Stimulated activated CD8-positive, alpha-beta memory T cell treated with anti-CD3 and anti-CD28 coated beads, Interleukin-7, amount 100 ng/mL, for 24 hours (primary cell): ENCODE measurements at places on chromosomes 2 and 18.

DNA sequence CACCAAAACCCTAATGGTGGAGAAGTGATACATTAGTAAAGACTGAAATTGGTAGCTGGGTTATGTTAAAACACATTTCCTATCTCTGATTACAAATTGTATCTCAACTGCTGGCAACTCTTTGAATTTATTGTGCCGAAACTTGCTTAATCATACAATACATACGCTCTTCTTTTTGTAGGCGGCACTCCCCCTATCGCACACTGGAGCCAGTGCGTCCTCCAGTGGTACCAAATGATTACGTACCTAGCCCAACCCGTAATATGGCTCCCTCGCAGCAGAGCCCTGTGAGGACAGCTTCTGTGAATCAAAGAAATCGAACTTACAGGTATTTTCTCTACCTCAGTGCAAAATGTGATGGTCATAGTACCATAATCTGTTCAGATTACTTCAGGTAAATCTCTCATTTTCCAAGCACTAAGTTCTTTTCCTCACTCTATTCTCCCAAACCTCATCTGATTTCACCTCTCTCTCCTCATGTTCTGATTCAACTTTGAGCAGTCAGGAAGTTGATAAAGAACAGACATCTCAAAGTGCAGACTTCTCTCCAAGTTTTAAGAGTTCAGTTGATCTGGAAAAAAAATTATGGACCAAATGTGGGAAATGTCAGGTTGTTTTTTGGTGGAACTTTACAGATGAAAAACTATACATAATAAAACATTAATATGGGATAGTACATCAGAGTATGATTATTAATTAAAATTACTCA lies 66.5 kb downstream of the ABI2 start:
- DNase-seq, result no peak

DNA sequence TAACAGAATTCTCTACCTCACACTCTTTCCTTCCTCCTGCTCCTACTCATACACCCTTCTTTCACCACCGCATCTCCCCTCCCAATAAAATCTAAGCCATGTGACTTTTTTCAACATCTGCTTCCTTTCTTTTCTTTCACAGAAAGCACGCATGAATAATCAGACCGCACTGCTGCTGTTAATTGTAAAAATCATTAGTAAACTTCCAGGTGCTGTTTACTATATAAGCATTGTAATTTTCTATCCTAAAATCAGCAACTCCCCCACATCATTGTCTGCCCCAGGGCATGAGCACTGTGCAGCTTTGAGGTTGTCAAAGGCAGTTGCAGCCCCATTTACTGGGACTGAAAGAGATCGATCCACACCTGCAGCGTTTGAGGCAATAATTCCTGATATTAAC lies 782.6 kb upstream of the ID2 start:
- no peak for DNase-seq

GRCh38 chr2:84286878-84287277 lies 172.2 kb downstream of the SUCLG1 start:
- no peak for DNase-seq

GRCh38 chr2:138722316-138722715 lies 57.9 kb downstream of the NXPH2 start:
- DNase-seq, result no peak

DNA sequence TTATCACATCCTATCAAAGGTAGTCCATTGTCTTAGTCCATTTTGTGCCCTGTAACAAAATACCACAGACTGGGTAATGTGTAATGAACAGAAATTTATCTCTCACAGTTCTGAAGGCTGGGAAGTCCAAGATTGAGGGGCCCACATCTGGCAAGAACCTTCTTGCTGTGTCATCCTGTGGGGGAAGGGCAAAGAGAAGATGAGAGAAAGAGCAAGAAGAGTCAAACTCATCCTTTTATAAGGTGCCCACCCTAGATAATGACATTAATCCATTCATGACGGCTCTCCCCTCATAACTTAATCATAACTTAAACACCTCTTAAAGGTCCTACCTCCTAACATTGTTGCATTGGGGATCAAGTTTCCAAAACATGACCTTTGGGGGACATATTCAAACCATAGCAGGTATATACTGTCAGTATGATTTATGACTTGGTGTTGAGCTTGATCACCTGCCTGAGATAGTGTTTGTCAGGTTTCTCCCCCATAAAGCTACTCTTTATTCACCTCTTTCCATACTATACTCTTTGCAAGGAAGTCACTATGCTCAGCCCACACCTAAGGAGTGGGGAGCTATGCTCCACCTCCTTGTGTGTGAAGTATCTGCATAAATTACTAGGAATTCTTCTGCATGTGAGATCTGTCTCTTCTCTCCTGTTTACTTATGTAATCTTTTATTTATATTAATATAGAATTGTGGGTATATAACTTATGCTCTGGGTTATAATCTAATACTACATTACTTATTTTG lies 5.2 kb upstream of the MAP3K2 start:
- no peak for DNase-seq

DNA sequence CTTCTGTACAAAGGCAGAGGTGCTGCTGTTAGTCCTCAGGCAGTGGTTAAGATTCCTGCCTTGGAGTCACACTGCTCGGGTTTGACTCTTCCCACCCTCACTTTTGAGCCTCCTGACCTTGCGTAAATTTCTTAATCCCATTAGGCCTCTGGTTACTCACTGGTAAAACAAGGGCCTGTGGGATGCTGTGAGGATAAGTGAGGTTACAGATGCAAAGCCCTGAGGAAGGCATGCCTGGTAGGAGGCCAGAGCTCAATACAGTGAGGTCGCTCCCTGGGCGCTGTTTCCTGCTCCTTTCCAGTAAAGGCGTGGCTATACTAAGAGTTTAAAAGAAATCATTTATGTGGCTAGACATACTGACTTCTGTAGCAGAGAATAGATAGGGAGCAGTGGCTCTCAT lies 127.5 kb upstream of the TMEM200C start:
- no peak for DNase-seq
